ENCODE measurements at places on chromosomes 16 and 17.

DNA sequence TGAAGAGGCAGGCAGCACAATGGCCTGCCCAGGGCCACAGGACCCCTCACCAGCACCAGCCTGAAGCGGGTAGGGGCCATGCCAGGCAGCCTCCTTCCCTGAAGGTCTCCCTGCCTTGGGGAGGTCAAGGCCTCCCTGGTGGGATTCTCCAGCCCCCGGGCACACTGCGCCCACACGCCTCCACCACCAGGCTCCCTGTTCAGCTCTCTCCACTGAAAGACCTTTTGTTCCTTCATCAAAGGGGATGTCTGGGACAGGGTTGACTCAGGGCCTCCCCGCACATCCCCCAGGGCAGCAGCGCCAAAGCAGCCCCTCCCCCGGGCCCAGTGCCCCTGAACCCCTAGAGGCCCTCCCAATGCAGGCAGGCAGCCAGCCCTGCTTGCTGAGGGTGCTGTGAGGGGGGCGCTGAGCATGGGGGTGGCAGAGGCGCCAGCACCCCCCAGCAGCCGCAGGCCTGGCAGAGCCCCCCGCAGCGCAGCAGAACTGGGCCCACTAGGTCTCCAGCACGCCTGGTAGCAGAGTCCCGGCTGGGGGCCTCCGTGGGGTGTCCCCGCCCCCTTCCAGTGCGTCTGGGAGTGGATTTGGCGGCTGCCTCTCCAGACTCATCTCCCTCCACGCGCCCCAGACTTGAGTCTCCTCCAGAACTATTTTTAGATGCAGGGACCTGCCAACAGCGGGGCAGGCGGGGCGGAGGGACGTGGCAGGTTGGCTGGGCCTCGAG, 13.1 kb downstream of the BCAR1 start:
- no peak for DNase-seq

GRCh38 chr17:37737971-37738370, 6.9 kb downstream of the HNF1B start:
- DNase-seq: no peak

DNA sequence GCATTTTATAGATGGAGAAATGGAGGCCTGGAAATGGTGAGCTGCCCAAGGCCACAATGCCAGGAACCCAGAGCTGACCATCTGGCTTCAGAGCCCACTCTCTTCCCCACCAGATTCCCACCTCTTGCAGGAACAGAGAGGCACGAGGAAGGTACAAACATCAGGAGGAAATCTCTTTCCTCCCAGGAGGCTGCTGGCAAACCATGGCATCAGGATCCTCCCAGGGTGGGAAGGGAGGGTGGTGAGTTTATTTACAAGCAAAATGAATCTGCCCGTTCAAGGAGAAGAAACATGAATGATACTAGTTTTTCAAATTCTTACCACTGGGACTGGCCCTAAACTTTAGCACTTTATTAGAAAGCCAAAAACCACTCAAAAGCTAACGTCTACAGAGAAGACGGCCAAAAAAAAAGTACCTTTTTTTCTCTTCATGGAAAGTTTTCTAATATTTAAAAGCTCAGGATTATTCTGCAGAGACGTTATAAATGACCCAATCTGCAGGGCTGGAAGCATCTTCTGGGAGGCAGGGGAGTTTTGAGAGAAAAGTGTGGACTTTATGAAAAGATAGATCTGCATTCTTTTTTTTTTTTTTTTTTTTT, 79.1 kb downstream of the NXN start:
- DNase-seq: no peak

DNA sequence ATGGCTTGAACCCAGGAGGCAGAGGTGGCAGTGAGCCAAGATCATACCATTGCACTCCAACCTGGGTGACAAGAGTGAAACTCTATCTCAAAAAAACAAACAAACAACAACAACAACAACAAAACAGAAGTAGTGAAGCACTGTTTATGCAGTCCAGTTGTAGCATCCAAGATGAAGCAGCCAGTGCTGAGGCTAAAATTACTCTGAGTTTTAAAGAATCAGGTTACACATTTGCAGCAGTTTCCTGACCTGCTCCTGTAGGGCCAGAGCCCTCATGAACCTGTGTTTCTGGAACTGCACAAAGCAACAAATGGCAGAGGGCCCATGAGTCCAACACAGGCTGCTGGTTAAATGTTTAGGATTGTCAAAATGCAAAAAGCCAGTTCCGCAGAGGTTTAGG, 499.5 kb upstream of the PSMD7 start:
- no peak for DNase-seq

DNA sequence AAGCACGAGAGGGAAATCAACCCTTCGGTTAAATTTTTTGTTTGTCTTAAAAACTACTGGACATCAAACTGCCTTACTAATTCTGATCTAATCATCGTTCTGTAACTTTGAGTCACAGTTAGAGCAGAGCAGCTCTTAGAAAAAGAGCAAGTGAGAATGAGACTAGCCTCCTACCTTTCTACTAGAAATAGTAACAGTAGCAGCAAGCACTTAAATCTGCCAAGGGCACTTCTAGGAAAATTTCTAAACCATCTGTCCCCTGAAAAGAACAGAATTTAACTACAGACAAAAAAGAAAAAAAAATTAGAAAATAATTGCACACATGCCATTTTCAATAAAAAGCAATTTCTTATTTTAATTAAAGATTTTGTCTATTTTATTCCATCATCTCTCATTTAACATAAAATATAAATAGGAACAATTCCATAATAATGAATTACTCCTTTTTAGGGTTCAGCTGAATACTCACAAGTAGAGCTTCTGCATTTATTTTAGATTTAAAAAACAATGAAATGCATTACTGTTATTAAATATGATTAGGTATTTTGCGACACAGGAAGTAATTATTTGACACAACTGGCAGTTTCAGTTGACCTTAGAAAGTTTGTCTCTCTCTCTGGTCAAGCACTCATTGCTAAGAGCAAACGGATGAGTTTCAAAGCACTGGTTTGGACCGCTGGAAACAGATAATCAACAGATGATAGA, 250.8 kb upstream of the SOX9 start:
- no peak for DNase-seq

DNA sequence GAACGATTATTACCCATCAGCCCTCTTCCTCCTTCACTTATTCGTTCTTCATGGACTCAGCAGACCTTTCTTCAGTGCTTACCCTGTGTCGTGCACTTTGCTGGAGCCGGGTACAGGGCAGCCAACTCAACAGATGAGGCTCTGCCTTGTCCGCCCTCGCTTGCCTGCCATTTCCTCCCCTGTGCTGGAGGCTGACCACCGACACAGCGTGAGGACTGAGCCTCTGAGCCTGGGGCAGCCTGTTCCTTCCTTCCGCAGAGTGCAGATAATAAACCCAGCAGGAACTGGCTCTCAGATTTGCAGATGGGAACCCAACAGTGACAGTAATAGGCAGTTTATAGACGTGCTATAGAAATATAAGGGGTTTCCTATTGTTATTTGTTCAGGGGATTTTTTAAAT, 7.0 kb upstream of the SLC39A11 start:
- DNase-seq: no peak

DNA sequence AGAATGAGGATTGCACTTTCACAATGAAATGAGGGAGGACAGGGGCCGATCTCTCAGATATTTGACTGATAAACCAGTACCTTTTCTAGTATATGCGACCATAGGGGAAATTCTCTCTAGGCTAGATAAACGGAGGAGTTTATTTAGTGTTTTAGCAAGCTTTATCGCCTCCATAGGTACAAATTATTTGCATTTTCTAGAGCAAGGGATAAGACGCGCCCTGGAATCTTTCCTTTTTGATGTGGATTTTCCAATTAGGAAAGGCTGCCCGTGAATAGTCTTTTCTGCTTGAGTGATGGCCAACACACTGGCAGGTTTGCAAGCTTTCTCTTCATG, 351 bp upstream of the GDPD1 start:
- DNase-seq: no peak

GRCh38 chr17:18353541-18353940, 9.8 kb downstream of the SHMT1 start:
- DNase-seq: no peak

DNA sequence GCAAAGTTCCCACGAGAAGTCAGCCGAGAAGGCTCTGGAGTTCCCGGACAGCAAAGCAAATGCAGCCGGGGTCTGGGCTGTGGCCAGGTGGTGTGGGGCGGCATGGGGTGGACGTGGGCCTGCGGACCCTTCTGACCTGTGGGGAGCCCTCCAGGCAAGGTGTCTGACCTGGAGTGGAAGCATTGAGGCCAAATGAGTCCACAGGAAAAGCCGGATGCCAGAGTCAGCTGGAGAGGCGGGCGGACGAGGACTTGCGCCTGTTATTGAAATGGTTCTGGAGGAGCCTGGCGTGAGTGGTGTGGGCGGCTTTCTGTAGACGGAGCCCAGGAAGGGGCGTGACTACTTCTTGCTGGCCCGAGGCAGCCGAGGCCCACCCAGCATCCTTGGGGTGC, 50.5 kb upstream of the ZNF750 start:
- no peak for DNase-seq

GRCh38 chr17:81391936-81392908, 3.0 kb upstream of the BAHCC1 start:
- no peak for DNase-seq

- DNase-seq: no peak
These were observed 1.7 kb upstream of the NPB start for GRCh38 chr17:81900181-81900820.

- DNase-seq: no peak
These were observed 18.6 kb upstream of the POLR3E start for GRCh38 chr16:22278441-22279230.

DNA sequence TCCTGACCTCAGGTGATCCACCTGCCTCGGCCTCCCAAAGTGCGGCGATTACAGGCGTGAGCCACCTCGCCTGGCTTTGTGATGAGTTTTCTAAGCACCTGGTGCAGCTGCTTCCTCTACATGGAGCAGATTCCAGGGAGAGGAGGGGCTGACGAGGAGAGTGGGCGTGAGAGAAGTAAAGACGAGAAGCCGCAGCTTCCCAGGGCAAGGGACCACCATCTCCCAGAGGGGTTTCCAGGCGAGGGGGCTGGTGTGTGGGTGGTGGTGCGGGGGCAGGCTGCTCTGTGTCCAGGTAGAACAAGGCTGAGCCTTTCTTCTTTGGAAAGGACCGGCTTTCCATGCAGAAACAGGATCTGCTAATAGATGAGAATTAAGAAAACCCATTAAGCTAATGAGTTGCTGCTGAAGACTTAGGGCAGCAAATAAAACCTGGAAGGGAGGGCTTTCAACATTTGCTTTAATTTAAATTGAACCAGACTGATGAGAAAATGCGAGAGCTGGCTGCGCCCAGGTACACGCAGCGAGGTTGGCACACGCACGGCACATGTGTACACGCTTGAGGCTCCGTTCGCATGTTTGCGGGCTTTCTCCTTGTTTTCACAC, 236.7 kb downstream of the RBFOX3 start:
- no peak for DNase-seq

DNA sequence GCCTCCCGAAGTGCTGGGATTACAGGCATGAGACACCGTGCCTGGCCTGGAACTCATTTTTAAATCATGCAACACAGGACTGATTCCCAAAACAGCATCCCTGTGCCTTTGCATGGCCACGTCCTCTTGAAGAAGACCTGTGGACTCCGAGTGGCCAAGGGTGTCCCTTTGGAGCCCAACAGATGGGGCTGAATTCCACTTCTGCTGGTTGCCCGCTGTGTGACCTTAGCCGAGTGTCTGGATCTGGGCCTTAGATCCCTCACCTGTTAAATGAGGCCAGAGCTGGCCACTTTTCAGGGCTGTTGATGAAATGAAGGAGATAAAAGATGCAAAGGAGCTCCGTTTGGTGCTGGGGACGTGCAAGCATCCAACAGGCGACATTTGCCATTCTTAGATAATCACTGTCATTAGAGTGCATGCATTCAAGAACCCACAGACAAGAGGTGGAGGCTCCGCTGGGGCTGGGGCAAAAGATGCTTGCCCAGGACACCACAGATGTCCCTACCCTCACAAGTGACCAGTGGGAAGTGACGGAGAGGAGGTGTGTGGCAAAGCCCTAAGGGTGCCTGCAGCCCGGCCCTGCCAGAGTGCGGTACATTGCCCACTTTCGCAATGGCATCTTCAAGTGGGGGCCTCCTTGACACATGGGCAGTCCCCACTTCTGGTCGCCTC, 354.1 kb upstream of the TNRC6C start:
- no peak for DNase-seq

DNA sequence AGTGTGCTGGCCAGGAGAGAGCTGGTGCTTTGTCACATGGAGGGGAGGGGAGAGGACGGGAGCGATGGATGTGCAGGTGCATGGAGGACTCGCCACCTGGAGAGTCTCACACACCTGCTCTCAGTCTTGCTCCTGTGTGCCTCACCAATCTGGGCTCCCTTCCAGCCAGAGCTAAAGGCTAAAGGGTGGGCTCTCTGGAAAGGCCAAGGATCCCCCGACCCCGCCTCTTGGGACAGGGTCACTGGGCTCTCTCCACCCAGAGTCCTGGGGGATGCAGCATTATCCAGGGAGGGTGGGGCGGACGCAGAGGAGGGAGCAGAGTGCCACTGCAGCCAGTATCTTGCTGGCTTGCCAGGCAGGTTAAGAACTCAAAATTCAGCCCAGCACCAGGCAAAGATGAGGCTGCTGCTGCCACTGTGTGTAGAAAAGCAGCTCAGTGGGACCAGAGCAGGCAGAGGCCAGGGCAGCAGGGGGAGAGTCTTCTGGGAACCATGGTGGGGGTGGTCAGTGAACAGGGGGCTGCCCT, 5.4 kb upstream of the STAT5B start:
- DNase-seq: peak; percentile 89

DNA sequence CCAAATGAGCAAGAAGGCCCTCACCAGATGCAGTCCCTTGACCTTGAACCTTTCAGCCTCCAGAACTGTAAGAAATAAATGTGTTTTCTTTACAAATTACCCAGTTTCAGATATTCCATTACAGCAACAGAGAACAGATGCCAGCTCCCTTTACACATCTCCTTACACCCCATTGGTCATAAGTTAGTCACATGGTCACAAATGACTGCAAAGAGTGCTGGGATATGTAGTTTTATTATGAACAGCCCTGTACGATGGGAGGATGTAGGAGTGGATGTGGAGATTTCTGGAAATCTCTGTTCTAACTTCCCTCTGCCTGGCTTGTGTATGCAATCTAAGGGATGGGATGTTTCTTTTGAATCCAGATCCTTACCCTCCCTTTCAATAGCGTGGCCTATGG, 13.3 kb upstream of the RPL38 start:
- DNase-seq: no peak

DNA sequence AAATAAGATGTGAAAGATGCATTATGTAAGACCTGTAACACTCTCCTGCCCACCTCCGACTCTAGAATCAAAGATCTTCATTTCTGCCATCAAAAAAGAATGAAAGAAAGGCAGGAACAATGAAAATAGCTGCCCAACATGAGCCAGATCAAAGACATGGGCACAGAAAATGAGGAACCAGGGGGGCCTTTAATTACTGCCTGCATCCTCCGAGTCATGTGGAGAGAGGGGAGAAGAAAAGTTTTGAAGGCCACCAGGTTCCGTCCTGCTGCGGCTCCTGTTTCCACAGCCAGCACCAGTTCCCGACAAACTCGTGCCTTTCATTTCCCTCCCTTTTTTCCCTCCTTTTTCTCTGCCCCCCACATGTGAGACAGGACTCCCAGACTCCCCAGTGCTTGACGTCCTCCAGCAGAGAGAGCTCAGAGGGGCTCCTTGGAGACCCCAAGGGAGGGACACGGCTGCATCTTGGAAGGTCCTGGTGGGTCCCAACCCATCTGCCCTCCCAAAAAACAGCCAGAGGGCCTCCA, 168.4 kb downstream of the ZNF423 start:
- DNase-seq: no peak

GRCh38 chr17:49850772-49851386, 3.0 kb upstream of the TAC4 start:
- DNase-seq: no peak

Data from body of pancreas (tissue), 4 donors.